ENCODE measurements at places on chromosomes 7 and 10.
A peak's percentile ranks its signal among the peaks of the same experiment; 100 is the strongest.

GRCh38 chr7:76273503-76273902 lies 29.0 kb upstream of the HSPB1 start:
- H3K36me3 ChIP-seq, result no peaks in the 10 kb centered on the region
- H3K4me1 ChIP-seq, result no peaks in the 10 kb centered on the region
- no peak overlapping the region for H3K27ac ChIP-seq
- DNase-seq, result no peak
- H3K4me3 ChIP-seq, result no peak overlapping the region

- no peak for DNase-seq
- H3K4me3 ChIP-seq, result no peak overlapping the region
- no peaks in the 10 kb centered on the region for H3K36me3 ChIP-seq
- H3K27me3 ChIP-seq, result no peaks in the 10 kb centered on the region
These were observed 170.1 kb downstream of the EBF3 start for GRCh38 chr10:129793996-129794395.

GRCh38 chr10:100128951-100129350 lies 47.3 kb upstream of the CPN1 start:
- no peak for DNase-seq
- H3K4me3 ChIP-seq, result no peak overlapping the region
- H3K4me1 ChIP-seq, result no peaks in the 10 kb centered on the region
- no peaks in the 10 kb centered on the region for H3K27me3 ChIP-seq
- no peak overlapping the region for H3K27ac ChIP-seq
- H3K36me3 ChIP-seq, result no peaks in the 10 kb centered on the region

DNA sequence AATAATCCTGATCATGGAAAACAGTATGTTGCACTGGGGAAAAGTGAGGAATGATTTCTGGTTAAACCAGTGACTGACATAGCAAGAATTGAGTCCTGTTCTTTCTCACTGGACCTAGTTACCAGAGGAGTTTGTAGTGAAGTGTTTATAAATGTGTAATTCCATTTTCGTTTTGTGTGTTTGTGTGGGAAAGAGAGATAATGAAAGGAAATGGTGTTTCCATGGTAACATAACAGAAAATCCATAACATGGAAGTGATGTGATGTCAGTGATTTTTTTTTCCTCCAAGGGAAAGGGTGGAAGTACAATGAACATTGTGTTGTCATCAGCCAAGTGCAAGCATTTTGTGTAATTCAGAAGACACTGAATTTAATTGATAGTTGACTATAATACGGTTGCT lies 283.9 kb downstream of the PLXDC2 start:
- DNase-seq, result no peak
- no peaks in the 10 kb centered on the region for H3K27me3 ChIP-seq
- H3K4me1 ChIP-seq, result no peaks in the 10 kb centered on the region
- no peaks in the 10 kb centered on the region for H3K36me3 ChIP-seq

- no peak for DNase-seq
- no peak overlapping the region for H3K27ac ChIP-seq
- H3K36me3 ChIP-seq, result no peaks in the 10 kb centered on the region
- H3K4me3 ChIP-seq, result no peak overlapping the region
- H3K4me1 ChIP-seq, result no peaks in the 10 kb centered on the region
- no peaks in the 10 kb centered on the region for H3K27me3 ChIP-seq
These were observed 84.0 kb downstream of the NRBF2 start for GRCh38 chr10:63217120-63217605.

DNA sequence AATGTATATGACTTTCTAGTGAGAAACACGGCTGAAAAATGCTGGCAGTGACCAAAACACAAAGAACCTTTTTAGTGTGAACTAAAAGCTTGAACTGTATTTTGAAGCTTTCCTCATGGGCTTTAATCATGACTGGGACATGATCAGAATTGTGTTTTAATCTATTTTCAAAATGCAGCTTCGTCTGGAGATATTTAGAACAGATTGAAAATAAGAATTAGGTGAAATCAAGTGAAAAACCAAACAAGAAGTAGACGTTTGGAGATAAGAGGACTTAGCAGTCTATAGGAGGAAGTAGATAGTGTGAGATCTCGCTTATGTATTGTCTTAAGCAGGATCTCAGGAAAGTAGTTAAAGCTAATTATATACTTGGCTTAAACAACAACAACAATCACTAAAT lies 865.4 kb upstream of the MBL2 start:
- no peak overlapping the region for H3K4me3 ChIP-seq
- H3K4me1 ChIP-seq, result no peaks in the 10 kb centered on the region
- DNase-seq, result no peak
- H3K36me3 ChIP-seq, result no peaks in the 10 kb centered on the region
- H3K27me3 ChIP-seq, result no peaks in the 10 kb centered on the region

GRCh38 chr7:2497500-2498336 lies 21.5 kb upstream of the GRIFIN start:
- H3K36me3 ChIP-seq, result no peaks in the 10 kb centered on the region
- no peaks in the 10 kb centered on the region for H3K27me3 ChIP-seq
- DNase-seq, result peak; percentile 44

GRCh38 chr7:94618126-94618525 lies 37.8 kb downstream of the SGCE start:
- DNase-seq, result no peak
- H3K27ac ChIP-seq, result no peak overlapping the region
- H3K4me3 ChIP-seq, result no peak overlapping the region

- H3K36me3 ChIP-seq, result no peaks in the 10 kb centered on the region
- no peak for DNase-seq
- H3K27ac ChIP-seq, result no peak overlapping the region
- no peak overlapping the region for H3K4me3 ChIP-seq
- H3K4me1 ChIP-seq, result no peaks in the 10 kb centered on the region
These were observed 26.7 kb upstream of the OTUD1 start for GRCh38 chr10:23412223-23412622.

GRCh38 chr10:132096223-132096622 lies 30.5 kb downstream of the JAKMIP3 start:
- H3K4me3 ChIP-seq, result no peak overlapping the region

GRCh38 chr10:52653263-52653909 lies 119.2 kb downstream of the MBL2 start:
- no peak for DNase-seq
- no peaks in the 10 kb centered on the region for H3K27me3 ChIP-seq
- no peak overlapping the region for H3K4me3 ChIP-seq

DNA sequence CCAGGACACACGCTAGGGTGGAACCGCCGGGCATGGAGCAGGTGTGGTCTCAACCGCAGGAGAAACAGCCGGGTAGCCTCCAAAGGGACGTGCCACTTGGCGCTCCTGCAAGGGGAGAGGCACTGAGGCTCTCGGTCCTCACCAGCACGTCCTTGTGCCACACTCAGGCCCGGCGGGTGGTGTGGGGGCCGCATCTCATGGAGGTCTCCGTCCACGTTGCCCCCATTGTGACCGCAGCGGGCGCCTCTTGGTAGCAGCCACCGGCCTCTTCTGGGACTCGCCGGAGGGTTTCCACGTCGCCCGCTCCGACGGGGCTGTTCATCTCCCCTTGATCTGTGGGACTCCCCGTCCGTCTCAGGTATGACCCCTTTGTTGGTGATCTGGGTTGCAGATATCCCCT lies 49.2 kb upstream of the ELFN1 start:
- H3K4me3 ChIP-seq, result no peak overlapping the region
- H3K36me3 ChIP-seq, result no peaks in the 10 kb centered on the region
- DNase-seq, result no peak

DNA sequence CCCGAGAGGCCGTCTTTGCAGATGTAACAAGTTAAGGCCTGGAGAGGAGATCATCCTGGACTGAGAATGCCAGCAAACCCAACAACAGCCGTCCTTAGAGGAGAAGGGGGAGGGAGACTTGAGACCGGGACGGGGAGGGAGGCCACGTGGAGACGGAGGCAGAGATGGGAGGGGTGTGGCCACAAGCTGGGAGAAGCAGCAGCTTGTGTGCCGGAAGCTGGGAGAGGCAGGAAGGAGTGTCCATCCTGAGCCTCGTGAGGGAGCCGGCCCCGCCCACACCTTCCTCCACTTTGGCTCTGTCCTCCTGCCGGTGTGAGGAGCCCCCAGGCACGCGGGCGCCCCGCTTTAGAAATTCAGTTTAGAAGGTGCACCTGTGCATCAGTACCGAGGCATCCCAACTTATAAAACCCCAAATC lies 95.7 kb downstream of the DNAJB6 start:
- DNase-seq, result peak; percentile 57
- no peaks in the 10 kb centered on the region for H3K36me3 ChIP-seq
- peaks cover 6% of the 10 kb centered on the region for H3K4me1 ChIP-seq
- no peak overlapping the region for H3K4me3 ChIP-seq

- H3K4me1 ChIP-seq, result peaks cover 5% of the 10 kb centered on the region
- H3K36me3 ChIP-seq, result no peaks in the 10 kb centered on the region
- DNase-seq, result no peak
- no peak overlapping the region for H3K4me3 ChIP-seq
These were observed 36.8 kb downstream of the CUX1 start for GRCh38 chr7:101854084-101854865.

DNA sequence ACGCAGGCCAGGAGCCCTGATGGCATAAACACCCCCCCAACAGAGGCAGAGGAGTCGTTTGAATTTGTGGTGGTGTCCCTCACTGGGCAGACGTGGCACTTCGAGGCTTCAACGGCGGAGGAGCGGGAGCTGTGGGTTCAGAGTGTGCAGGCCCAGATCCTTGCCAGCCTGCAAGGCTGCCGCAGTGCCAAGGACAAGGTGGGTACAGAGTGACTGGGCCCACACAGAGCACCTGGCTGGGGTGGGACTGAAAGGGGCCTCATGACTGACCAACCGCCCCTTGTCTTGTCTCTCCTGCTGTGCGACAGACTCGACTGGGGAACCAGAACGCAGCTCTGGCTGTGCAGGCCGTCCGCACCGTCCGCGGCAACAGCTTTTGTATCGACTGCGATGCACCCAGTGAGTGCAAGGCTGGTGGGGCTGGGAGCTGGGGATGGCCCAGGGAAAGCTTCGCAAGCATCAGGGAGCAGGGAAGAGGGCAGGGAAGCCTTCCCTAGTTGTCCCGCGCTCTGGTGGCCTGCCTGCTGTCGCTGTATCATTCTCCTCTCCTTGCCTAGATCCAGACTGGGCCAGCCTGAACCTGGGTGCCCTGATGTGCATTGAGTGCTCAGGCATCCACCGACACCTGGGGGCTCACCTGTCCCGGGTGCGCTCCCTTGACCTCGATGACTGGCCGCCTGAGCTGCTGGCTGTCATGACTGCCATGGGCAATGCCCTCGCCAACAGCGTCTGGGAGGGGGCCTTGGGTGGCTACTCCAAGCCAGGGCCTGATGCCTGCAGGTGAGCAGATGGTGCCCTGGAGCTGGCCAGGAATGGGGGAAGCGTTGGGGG lies 25.4 kb downstream of the GBX1 start:
- no peaks in the 10 kb centered on the region for H3K27me3 ChIP-seq
- no peak overlapping the region for H3K4me3 ChIP-seq
- DNase-seq, result no peak
- no peak overlapping the region for H3K27ac ChIP-seq
- no peaks in the 10 kb centered on the region for H3K4me1 ChIP-seq

DNA sequence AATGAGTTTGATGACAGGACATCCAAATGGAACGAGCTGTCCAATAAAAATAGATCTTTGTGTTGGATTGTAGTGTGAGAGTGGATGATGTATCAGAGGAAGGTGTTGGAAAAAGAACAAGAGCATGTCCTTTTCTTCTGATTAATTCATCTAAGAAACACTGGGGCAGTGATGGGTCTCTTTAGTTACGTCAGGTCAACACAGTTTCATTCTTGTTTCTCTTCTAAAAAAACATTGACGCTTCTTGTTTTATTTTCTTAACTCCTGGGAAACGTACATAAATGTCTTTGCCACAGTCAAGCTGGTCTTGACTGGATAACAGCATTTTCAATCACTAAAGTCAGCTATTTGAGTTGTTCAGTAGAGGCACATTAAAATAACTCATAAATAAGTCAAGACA lies 67.0 kb downstream of the PPP1R9A start:
- no peak overlapping the region for H3K4me3 ChIP-seq
- no peaks in the 10 kb centered on the region for H3K4me1 ChIP-seq
- no peak for DNase-seq
- H3K27ac ChIP-seq, result no peak overlapping the region

DNA sequence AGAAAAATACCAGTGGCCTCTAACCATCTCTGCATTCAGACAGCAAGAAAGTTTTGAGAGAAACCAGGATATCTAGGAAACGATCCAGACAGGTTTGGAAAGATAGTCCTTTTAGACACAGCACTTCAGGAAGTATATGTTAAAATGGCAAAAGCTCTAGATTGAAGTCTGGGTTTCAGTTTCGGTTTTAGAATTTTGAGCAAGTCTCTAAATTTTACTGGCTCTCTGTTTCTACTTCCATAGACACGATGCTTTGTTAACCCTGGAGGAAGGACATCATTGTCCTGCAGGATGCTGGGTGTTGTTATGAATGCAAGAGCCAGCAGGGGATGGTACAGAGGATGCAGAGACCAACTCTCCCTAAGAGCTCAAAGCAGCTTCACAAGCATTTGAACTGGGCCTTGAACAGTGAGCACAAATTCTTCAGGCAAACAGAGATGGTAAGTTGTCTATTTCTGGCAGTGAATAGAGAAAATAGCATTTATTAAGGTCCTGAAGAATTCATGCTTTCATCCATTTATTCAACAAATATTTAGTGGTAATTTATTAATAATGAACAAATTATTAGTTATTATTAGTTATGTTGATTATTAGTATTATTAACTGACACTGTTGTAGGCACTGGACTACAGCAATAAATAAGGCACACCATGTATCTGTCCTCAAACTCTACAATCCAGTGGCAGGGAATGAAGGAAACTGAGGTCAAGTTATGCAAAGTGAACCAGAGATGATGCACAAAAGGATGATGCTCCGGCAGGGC lies 152.7 kb upstream of the NRP1 start:
- H3K4me1 ChIP-seq, result no peaks in the 10 kb centered on the region
- H3K27ac ChIP-seq, result no peak overlapping the region
- H3K4me3 ChIP-seq, result no peak overlapping the region
- DNase-seq, result no peak
- H3K27me3 ChIP-seq, result no peaks in the 10 kb centered on the region

DNA sequence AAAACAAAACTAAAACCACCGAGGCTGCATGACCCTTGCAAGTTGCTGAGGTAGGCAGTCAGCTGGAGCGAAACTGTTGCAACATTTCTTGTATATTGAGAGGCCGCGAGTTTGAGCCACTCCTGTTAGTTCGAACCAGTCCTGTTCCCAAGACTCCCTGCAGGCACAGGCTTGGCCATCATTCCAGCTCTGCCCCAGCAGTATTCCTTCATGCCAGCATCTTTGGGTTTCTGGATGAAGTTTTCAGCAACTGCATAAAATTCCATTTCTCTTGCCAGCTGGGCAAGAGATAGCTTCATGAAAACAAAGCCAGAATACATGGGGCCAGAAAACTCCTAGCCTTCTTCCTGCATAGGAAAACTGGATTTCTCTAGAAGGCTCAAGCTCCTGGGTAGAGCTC lies 207.6 kb downstream of the FRMD4A start:
- H3K27me3 ChIP-seq, result no peaks in the 10 kb centered on the region
- no peaks in the 10 kb centered on the region for H3K4me1 ChIP-seq
- no peak for DNase-seq
- no peak overlapping the region for H3K27ac ChIP-seq
- no peaks in the 10 kb centered on the region for H3K36me3 ChIP-seq

- no peaks in the 10 kb centered on the region for H3K27me3 ChIP-seq
- no peak overlapping the region for H3K27ac ChIP-seq
- H3K36me3 ChIP-seq, result no peaks in the 10 kb centered on the region
- DNase-seq, result no peak
- peaks cover 95% of the 10 kb centered on the region for H3K4me1 ChIP-seq
These were observed 23.6 kb downstream of the ZMIZ1 start for GRCh38 chr10:79092292-79092896.

- no peak overlapping the region for H3K4me3 ChIP-seq
- H3K27ac ChIP-seq, result peak overlapping the region; percentile 52
- H3K4me1 ChIP-seq, result no peaks in the 10 kb centered on the region
- DNase-seq, result no peak
- no peaks in the 10 kb centered on the region for H3K27me3 ChIP-seq
These were observed 14.2 kb upstream of the HPS1 start for GRCh38 chr10:98460837-98461499.
